ENCODE measurements at places on chromosomes 4 and X.

GRCh38 chr4:129346036-129346435 lies 250.1 kb downstream of the C4orf33 start:
- no peak for DNase-seq

GRCh38 chr4:5158825-5159224 lies 107.5 kb downstream of the STK32B start:
- no peak for DNase-seq

- no peak for DNase-seq
Measured at GRCh38 chrX:150205011-150205410, 158.1 kb upstream of the MAMLD1 start.

- DNase-seq = no peak
Measured at GRCh38 chr4:78949735-78950134, 10.5 kb upstream of the PAQR3 start.

DNA sequence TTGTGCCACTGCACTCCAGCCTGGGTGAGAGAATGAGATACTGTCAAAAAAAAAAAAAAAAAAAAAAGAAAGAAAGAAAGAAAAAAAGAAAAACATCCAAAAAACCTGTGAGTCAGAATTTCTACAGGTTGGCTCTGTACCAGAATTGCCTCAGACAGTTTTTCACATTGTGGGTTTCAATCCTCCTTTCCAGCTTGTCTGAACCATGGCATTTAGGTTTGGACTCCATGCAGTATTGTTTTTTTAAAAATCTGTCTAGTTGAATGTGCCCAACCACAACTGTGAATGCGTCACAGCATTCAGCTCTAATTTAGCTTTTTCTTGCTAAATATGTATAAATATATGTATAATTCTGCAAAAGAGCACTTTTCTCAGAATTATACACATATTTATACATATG lies 31.4 kb upstream of the ARSH start:
- DNase-seq = no peak

GRCh38 chr4:87677731-87678130 lies 27.7 kb downstream of the DMP1 start:
- DNase-seq = no peak

GRCh38 chr4:7383266-7383665 lies 51.5 kb downstream of the PSAPL1 start:
- no peak for DNase-seq

DNA sequence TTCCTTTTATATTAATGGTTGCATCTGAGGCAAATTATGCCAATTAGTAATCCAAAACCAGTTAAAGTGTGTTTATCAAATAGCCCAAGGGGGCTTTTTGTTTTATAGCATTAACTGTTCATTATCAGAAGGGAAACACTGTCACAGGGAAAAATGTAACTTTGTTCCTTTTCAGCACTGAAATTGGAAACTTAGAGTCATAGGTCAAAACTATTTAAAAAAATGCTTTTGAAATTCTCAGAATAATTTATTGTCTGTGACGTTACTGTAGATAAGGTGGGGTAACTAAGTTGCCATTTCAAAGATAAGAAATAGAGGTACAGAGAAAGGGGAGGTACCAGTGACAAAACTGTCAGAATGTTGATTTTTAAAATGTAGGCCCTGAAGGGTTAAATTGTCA lies 129.3 kb downstream of the AKAP4 start:
- DNase-seq = no peak

GRCh38 chr4:107269175-107269574 lies 233.1 kb upstream of the DKK2 start:
- no peak for DNase-seq

DNA sequence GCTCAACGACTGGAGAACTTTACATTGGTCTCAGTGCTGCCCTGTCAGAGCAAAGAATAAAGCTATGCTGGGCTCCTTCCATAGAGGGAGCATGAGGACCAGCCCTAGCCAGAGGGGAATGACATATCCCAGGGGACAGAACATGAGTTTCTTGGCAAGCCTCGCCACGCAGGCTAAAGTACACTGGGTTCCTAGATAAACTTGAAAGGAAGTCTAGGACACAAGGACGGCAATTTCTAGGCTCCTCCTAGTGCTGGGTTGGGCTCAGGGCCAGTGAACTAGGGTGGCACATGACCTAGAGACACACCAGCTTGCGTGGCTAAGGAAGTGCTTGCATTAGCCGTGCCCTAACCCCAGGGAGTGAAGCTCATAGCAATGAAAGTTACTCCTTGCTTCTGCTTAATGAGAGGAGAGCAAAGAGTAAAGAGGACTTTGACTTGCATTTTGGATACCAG lies 141.0 kb downstream of the MAB21L2 start:
- no peak for DNase-seq

- no peak for DNase-seq
Measured at GRCh38 chr4:110904435-110905065, 281.7 kb upstream of the PITX2 start.

GRCh38 chr4:107826421-107826980 lies 1.8 kb downstream of the SGMS2 start:
- no peak for DNase-seq

- DNase-seq = no peak
Measured at GRCh38 chr4:128727658-128728057, 81.8 kb upstream of the JADE1 start.

DNA sequence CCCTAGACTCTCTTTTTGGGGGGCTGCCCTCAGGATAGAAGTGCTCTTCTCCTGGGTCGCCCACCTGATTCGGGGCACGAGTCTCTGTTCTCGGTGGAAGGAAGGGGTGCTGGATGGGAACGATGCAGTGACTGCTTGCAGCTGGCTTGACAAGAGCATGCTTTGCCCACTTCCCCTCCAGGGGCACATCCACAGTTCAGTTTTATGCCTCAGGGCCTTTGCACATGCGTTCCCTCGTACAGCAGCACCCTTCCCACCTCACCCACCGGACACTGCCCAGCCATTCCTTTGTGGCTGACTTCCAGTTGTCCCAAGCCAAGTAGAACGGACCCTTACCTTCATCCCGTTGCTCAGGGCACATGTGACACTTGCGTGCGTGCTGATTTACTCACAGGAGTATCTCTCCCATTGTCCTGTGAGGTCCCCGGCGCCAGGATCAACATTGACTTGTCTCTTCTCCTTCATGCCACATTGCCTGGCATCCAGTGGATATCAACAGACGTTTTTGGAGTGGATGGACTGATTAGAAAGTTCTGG lies 60.0 kb downstream of the C4orf50 start:
- DNase-seq = no peak

GRCh38 chr4:47837094-47837907 lies 566 bp downstream of the CORIN start:
- DNase-seq = no peak

- DNase-seq = no peak
Measured at GRCh38 chrX:53300157-53300556, 18.8 kb upstream of the IQSEC2 start.

GRCh38 chrX:120140293-120140981 lies 18.0 kb upstream of the RHOXF2 start:
- DNase-seq = no peak

DNA sequence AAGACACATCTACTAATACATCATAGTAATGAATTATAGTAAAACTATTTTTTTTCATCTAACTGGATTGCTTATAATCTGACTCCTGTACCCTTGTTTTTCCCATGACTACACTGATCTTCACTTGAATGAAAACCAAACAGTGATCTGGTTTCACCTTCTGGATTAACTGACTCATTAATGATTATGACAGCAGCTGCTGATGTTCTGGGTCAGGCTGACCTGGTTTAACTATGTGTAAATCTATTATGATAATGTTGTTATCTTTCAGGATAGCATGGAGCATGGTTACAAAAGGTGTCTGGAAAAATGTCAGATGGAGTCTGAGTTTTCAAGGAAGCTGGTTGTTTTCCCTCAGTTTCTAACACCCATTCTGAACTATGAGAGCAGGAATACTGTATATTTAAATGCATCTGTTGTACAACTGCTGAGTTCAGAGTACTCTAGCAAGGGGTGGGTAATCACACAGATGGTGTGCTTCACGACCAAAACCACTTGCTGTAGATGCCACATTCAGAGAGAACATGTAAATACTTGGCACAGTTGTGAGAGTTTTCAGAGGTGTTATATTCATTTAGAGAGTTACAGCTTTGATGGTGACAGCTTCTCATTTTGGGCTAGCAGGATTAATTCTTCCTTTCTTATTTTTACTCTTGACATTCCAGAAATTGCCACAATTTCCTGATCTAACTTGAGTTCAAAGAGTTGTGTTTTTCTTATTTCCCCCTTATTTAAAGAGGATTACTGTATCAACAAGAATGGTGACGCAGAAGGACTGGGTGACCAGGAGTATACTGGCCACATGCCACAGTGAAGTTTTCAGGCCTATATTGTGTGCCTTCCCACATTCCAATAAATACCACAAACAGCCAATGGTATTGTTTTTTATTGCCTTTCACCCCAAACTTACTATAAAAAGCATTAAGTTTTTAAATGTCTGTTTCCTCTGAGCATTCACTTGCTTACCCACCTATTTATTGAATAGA lies 249.7 kb upstream of the TET2 start:
- no peak for DNase-seq

GRCh38 chrX:53714580-53715345 lies 28.2 kb upstream of the HUWE1 start:
- no peak for DNase-seq

GRCh38 chrX:16606142-16606720 lies 43.7 kb upstream of the S100G start:
- no peak for DNase-seq

DNA sequence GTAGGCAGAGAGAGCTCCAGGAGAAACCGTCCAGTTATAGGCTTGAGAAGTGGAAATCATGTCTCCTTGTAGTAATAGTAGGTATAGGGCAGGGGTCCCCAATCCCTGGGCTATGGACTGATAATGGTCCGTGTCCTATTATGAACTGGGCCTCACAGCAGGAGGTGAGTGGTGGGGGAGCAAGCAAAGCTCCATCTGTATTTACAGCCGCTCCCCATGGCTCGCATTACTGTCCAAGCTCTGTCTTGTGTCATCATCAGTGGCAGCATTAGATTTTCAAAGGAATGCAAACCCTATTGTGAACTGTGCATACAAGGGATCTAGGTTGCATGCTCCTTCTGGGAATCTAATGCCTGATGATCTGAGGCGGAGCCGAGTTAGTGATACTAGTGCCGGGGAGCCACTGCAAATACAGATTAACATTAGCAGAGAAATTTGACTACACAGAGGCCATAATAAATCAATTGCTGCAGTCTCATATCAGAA lies 67.6 kb downstream of the MRPL1 start:
- DNase-seq = no peak

GRCh38 chr4:27716693-27717430 lies 856.2 kb downstream of the STIM2 start:
- DNase-seq = no peak

Data from hypothalamus (tissue), 51 donors.